B cell (primary cell): ENCODE measurements at places on chromosomes 7 and 10. TPM values are rescaled to one million over a fixed set of nuclear protein-coding genes. Genes with fewer than 3 reads are reported as not detected.
A peak's percentile ranks its signal among the peaks of the same experiment; 100 is the strongest.

The AQP1 gene
- total RNA-seq: 0.10 TPM in 1 of 2 replicates, not detected in the other

The SPAM1 gene
- total RNA-seq: not detected in 2 replicates

The TECTB gene
- total RNA-seq: not detected in 2 replicates

The GLI3 gene
- not detected in 2 replicates for total RNA-seq

The LRRC4 gene
- total RNA-seq: 1.2 and 1.5 TPM in 2 replicates

The LLCFC1 gene
- not detected in 2 replicates for total RNA-seq

The PRKCQ gene
- total RNA-seq: 0.15 and 0.27 TPM in 2 replicates

The MDH2 gene
- total RNA-seq: 77.1 and 77.2 TPM in 2 replicates

The VTI1A gene
- 84.1 and 85.8 TPM in 2 replicates for total RNA-seq

The SDK1 gene
- total RNA-seq: 0.66 and 2.0 TPM in 2 replicates

The CLIP2 gene
- 47.9 and 49.5 TPM in 2 replicates for total RNA-seq

The OR2F1 gene
- not detected in 2 replicates for total RNA-seq

The UCN3 gene
- not detected in 2 replicates for total RNA-seq

DNA sequence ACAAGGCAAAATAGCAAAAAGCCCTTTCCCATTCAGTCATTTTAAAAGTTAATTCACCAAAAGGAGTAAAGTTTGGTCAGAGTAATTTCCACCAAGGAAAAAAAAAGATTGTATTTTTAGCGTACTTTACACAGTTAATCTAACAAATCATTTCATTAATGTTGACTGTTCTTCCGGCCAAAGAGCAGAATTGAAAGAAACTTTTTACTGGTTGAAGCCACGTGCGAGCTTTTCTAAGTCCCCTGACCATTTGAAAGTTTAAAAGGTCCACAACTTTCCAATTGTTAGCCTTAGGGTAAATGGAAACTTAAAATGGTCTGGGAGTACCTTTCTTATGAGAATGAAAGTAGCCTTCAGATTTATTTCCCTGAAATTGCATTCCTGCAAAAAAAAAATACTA lies 296.7 kb downstream of the ARL4A start:
- no peak overlapping the region for H3K27ac ChIP-seq
- no peaks in the 10 kb centered on the region for H3K27me3 ChIP-seq
- DNase-seq: no peak

DNA sequence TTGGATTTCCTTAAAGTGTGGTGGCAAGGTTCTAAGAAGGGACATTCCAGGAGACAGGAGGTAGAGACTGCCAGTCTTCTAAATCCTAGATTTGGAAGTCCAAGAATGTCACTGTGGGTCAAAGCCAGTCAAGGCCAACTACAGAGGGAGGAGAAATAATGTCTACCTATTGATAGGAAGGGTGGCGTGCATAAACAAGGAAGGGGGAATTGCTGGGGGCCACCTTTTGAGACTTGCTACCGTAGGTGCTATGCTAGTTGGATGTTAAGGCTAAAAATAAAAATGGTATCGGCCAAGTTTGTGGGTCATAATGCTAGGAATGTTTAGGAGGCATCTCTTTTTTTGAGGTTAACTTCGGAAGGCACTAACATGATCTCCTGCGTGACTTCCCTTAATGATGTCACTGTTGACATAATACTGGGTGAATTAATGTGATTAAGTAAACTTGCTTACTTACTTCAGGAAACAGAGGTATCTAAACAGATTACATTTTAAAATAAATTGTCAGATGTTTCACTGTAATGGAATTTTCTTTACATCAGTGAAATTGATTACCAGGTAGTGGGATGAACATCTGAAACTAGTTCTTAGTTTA lies 4.8 kb downstream of the BTRC start:
- DNase-seq: no peak
- peaks cover 7% of the 10 kb centered on the region for H3K4me1 ChIP-seq
- no peak overlapping the region for H3K4me3 ChIP-seq
- no peak overlapping the region for H3K27ac ChIP-seq

DNA sequence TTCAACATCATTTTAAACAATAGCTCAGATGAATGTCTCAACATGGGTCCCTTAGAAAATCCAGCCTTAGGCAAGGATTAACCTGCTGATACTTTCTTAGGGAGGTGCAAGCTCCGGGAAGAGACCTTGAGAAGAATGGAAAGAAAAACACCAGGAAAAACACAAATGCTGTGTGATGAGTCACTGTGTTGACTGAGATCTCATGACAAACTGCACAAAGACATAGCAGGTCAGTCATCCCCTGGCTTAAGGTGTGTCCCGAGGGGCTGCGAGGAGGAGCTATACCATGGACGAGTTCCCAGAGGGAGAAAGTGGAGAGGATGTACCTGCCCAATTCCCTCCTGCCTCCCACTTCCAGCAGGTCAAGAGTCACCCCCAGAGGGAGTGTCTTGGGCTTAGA lies 98.0 kb downstream of the TEX36 start:
- H3K4me3 ChIP-seq: no peak overlapping the region
- H3K27me3 ChIP-seq: no peaks in the 10 kb centered on the region
- DNase-seq: no peak
- H3K4me1 ChIP-seq: no peaks in the 10 kb centered on the region

GRCh38 chr7:84324136-84324630 lies 129.6 kb upstream of the SEMA3A start:
- no peak for DNase-seq
- no peak overlapping the region for H3K4me3 ChIP-seq
- no peak overlapping the region for H3K27ac ChIP-seq
- no peaks in the 10 kb centered on the region for H3K27me3 ChIP-seq
- H3K36me3 ChIP-seq: no peaks in the 10 kb centered on the region

DNA sequence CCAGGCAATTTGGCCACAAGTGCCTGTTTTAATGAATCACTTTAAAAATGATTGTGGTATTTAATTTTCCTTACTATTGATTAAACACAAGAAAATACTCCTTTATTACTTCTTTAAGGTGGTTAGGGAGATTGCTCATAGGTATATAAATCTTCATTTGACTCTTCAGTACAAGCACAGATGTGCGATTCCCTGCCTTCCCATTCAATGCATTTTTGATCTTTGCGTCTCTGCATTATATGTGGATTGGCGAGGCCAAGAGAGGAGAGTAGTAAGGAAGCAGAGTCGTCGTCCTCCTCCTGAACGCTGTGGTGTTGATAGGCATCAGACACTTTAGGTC lies 683.7 kb downstream of the LRMDA start:
- H3K36me3 ChIP-seq: no peaks in the 10 kb centered on the region
- no peak for DNase-seq

- H3K27me3 ChIP-seq: no peaks in the 10 kb centered on the region
- no peak overlapping the region for H3K4me3 ChIP-seq
Measured at GRCh38 chr10:97542169-97543024, 30.2 kb upstream of the ANKRD2 start.

- no peaks in the 10 kb centered on the region for H3K4me1 ChIP-seq
- H3K27ac ChIP-seq: no peak overlapping the region
- H3K27me3 ChIP-seq: no peaks in the 10 kb centered on the region
- H3K36me3 ChIP-seq: no peaks in the 10 kb centered on the region
Measured at GRCh38 chr10:88440541-88440940, 142.6 kb downstream of the RNLS start.

DNA sequence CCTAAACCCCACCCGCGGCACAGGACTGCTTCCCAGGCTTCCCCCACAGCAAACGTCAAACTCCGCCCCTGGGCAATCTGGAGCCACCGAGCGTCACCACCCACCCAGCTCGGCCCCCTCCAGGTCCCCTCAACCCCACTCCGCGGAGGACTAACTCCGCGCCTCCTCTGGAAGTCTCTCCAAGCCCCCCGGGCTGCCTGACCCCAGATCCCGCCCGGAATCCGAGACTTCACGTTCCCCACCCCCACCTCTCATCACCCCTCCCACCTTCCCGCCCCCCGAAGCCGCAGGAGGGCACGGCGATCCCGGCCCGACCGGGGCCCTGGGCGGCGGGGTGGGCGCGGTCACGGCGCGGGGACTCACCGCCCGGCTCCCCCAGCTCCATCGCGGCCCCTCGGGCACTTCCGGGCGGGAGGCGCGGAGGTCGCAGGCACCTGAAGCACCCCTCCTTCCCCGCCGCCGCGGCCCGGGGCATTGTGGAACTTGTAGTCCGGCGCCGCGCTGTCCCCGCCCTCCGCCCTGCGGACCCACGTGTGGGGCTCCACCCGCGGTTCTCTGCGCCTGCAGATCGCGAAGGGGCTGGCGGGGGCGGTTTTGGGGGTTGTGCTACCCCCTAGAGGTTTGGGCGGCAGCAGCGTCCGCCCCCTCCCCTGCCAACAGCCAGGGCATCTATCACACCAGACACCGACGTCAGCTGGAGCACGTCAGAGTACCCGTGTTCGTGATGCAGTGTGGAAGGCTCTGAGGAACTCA lies at the start of gene TMUB1:
TSS of gene TMUB1 (minus strand) at position 423 of the 753 bp plus-strand sequence. CDS start 930 bp downstream, outside the sequence.
- peak within 1 kb of the TSS; percentile 83 for H3K4me3 ChIP-seq
- peaks cover 59% of the 10 kb centered on the region for H3K4me1 ChIP-seq
- H3K36me3 ChIP-seq: no peaks in the 10 kb centered on the region
- no peaks in the 10 kb centered on the region for H3K27me3 ChIP-seq
- peak within 1 kb of the TSS; percentile 92 for H3K27ac ChIP-seq
- DNase-seq: peak; percentile 92

GRCh38 chr7:19262826-19263225 lies 117.6 kb upstream of the FERD3L start:
- H3K36me3 ChIP-seq: no peaks in the 10 kb centered on the region
- H3K27me3 ChIP-seq: no peaks in the 10 kb centered on the region
- no peak overlapping the region for H3K4me3 ChIP-seq
- DNase-seq: no peak

- DNase-seq: no peak
- H3K27ac ChIP-seq: no peak overlapping the region
- peaks cover 7% of the 10 kb centered on the region for H3K4me1 ChIP-seq
Measured at GRCh38 chr10:6273351-6273750, 70.6 kb downstream of the PFKFB3 start.

DNA sequence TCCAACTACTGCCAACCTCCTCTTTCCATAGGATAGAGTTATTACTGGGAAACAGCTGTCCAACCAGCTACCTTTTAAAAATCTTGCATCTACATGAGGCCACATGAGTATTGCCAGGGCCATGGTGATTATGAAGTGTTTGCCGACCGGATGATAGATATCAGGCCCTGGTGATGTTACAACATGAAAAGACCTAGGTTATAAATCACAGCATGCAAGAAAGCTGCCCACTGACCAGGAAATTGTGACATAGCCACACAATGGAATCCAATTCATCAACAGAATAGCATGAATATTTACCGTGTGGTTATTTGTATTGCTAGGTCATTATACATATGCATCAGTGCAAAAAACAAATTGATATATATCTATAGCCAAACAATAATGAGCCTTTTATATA lies 517.0 kb downstream of the INHBA start:
- H3K4me3 ChIP-seq: no peak overlapping the region
- H3K27me3 ChIP-seq: no peaks in the 10 kb centered on the region
- no peak for DNase-seq

DNA sequence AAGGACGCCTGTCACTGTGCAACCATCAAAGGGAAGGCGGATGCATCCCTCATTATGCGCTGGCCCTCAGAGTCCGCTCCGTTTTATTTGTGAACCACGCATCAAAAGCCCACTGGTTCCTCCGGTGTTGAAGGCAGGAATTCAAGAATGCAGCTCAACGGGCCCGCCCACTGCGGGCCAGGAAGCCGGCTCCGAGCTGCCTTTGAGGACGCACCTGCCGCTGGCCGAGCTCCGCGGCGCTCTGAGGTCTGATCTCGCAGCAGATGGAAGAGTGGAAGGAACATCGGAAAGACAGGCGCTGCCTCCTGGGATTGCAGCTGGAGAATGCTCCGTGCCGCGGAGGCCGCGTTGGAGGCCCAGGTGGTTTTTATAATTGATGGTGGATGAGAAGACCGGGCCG lies 56.9 kb upstream of the ADGRA1 start:
- H3K4me3 ChIP-seq: no peak overlapping the region
- DNase-seq: no peak
- H3K27me3 ChIP-seq: no peaks in the 10 kb centered on the region
- H3K36me3 ChIP-seq: no peaks in the 10 kb centered on the region
- H3K4me1 ChIP-seq: no peaks in the 10 kb centered on the region

GRCh38 chr7:44057849-44058758 lies 7.3 kb downstream of the PGAM2 start:
- H3K36me3 ChIP-seq: no peaks in the 10 kb centered on the region
- DNase-seq: peak; percentile 82
- H3K27me3 ChIP-seq: no peaks in the 10 kb centered on the region
- peaks cover 73% of the 10 kb centered on the region for H3K4me1 ChIP-seq

- no peaks in the 10 kb centered on the region for H3K27me3 ChIP-seq
- H3K27ac ChIP-seq: no peak overlapping the region
- no peak overlapping the region for H3K4me3 ChIP-seq
- H3K4me1 ChIP-seq: no peaks in the 10 kb centered on the region
- no peaks in the 10 kb centered on the region for H3K36me3 ChIP-seq
- no peak for DNase-seq
Measured at GRCh38 chr10:72911758-72912157, 18.2 kb downstream of the OIT3 start.

DNA sequence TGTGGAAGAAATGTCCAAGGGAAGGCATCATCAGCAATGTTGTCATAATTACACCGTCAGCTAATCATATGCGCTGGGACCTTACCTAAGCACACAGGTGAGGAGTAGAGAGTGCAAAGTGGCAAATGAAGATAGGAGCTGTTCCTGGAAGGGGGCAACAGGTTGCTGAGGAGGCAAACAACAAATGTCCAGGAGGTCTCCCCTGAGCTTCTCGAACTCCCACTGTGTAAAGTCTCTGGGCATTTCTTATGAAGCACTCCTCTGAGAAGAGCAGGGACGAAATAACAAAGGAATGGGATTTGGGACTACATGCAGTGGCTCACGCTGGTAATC lies 152.5 kb downstream of the DOCK4 start:
- H3K4me1 ChIP-seq: no peaks in the 10 kb centered on the region
- no peak overlapping the region for H3K4me3 ChIP-seq
- no peaks in the 10 kb centered on the region for H3K27me3 ChIP-seq
- H3K36me3 ChIP-seq: no peaks in the 10 kb centered on the region

- no peaks in the 10 kb centered on the region for H3K27me3 ChIP-seq
- peaks cover 8% of the 10 kb centered on the region for H3K36me3 ChIP-seq
- H3K4me3 ChIP-seq: no peak overlapping the region
- H3K27ac ChIP-seq: peak overlapping the region; percentile 8
- no peak for DNase-seq
Measured at GRCh38 chr10:32338262-32338661, 8.7 kb downstream of the EPC1 start.

- peak; percentile 43 for DNase-seq
- peaks cover 5% of the 10 kb centered on the region for H3K36me3 ChIP-seq
- H3K27ac ChIP-seq: no peak overlapping the region
- H3K4me3 ChIP-seq: no peak overlapping the region
- no peaks in the 10 kb centered on the region for H3K27me3 ChIP-seq
Measured at GRCh38 chr7:2165610-2166594, 66.8 kb downstream of the MAD1L1 start.
